Activated T-helper 17 cell treated with anti-CD3 and anti-CD28 coated beads, Interleukin-2, amount 50 U/mL, for 72 hours (primary cell): ENCODE measurements at places on chromosomes 6 and 20. TPM values are rescaled to one million over a fixed set of nuclear protein-coding genes. Genes with fewer than 3 reads are reported as not detected.

OR2B6 gene
- 0.54 TPM for total RNA-seq

ZSCAN23 gene
- total RNA-seq = 0.52 TPM

HCRTR2 gene
- total RNA-seq = not detected

FOXS1 gene
- not detected for total RNA-seq

RIPOR2 gene
- 113 TPM for total RNA-seq
